Pons (tissue), 1 donor: ENCODE measurements at places on chromosomes 1 and 21.

DNA sequence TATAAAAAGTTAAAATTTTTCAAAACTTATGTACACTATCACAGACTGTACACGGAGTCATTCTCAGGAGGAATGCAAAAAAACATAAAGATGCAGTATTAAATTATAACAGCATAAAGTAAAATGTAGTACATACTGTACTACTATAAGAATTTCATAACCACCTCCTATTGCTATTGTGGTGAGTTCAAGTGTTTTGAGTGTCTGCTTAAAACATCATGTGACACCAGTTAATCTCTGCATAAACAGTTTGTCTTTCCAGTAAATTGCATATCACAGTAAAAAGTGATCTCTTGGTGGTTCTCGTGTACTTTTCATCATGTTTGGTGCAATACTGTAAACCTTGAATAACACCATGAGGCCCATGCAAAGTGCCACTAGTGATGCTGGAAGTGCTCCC lies 45.2 kb downstream of the SDCCAG8 start:
- DNase-seq: no peak

DNA sequence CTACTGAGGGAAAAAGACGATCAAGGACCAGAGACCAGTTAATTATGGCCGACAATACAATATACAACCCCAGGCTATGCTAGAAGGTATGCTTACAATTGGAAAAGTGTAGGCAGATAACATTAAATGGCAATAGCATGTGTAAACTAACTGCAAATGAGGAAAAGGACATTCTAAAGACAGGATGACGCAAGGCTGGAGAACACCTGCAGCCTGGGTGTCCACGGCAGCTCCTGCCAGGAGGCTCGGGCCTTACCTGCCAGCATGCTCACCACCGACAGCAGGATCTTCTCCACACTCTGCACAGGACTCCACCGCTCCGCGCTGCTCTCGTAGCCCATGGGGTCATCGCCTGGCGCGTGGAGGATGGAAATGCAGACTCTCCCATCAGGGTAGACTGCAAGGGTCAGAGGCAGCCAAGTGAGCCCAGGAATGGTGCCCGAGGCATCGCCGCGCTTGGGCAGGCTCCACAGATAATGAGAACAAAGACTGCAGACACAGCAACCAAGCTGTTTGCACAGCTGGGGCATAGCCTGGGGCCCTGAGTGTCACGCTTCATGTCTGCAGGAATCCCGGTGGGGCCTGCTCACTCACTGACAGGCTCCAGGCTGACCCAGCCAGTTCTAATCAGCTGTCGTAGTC lies 28.2 kb downstream of the UBE2G2 start:
- peak; percentile 9 for DNase-seq

DNA sequence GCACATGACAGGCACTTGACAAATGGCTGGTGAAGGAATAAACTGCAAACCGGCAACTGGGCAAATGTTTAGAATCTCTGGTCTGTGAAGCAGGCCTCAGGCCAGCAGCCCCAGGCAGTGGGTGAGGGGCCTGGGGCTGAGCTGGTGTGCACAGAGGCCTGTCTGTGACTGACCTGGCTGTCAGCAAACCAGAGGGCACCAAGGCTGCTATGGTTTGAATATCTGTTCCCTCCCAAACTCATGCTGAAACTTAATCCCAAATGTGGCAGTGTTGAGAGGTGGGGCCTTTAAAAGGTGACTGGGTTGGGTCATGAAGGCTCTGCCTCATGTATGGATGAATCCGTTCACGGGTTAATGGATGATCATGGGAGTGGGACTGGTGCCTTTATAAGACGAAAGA lies 139.8 kb downstream of the DMRTB1 start:
- DNase-seq: no peak

GRCh38 chr1:230127105-230128054 lies 60.3 kb downstream of the GALNT2 start:
- DNase-seq: no peak
